NCI-H2081 treated with DMSO at 0.1 percent for 48 hours (cell line): ENCODE measurements at places on chromosomes 6 and 20.

GRCh38 chr6:77814119-77814518 is 161.3 kb downstream of the MEI4 start:
- DNase-seq, result no peak

DNA sequence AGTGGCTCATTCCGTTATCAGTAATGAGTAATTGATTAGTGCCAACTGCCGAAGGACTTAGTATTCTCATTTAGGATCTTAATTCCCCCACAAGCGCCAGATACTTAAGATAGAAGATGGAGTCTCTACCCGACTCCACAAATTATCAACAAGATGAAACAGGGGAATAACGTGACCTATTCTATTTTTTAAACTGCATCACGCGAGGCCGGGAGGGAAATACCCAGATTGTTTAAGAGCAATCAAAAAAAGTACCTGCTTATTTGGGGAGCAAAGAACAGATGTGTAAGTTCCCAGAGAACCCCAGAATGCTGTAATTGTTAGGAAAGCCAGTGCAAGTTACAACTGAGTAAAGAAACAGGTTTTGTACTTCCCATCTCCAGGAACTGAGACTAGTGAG is 1.1 kb upstream of the MAP3K5 start:
- DNase-seq, result no peak

GRCh38 chr6:94584211-94584610 is 993.1 kb upstream of the MANEA start:
- DNase-seq, result no peak

DNA sequence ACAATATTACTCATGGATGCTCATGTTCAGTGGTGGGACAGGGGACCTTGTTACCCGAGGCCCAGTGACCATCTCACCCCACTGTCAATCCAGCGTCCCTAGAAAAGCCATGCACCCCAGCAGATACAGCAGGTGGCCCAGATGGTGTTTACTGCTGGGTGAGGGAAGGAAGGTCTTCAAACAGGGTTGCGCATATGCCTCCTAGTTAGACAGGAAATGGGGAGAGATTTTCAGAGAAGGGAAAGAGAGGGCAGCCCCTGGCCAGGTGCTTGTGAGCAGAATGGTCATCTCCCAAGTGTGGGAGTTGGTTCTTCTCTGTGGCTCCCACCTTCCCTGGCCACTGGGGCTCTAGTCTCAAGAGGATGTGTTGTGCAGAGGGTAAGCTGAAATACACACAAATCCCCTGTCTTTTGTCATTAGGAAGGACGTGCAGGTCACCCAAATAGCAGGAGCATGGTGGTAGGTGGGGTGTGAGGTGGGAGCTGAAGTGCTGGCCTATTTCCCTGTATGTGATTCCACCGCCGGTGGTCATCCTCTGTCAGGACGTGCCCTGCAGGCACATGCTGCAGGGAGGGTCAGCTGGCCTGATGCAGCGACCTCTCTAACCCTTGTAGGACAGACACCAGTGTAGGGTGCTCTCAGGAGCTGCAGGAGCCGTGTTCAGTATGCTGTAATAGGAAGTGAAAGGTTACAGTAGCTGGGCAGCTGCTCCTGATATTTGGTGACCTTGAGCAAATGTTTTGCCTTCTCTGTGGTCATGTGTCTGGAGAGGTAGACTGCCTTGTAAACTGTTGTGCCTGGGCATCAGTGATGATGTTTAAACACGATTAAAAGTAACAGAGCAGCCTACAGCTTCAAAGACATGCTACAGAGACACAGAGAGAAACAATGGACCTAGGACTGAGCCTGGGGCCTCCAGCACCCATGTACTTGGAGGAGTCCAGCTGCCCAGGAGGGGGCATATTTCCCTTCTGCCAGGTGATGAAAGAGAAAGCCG is 3.2 kb upstream of the CST3 start:
- no peak for DNase-seq

GRCh38 chr20:23200914-23201313 is 114.8 kb upstream of the CD93 start:
- DNase-seq, result no peak

DNA sequence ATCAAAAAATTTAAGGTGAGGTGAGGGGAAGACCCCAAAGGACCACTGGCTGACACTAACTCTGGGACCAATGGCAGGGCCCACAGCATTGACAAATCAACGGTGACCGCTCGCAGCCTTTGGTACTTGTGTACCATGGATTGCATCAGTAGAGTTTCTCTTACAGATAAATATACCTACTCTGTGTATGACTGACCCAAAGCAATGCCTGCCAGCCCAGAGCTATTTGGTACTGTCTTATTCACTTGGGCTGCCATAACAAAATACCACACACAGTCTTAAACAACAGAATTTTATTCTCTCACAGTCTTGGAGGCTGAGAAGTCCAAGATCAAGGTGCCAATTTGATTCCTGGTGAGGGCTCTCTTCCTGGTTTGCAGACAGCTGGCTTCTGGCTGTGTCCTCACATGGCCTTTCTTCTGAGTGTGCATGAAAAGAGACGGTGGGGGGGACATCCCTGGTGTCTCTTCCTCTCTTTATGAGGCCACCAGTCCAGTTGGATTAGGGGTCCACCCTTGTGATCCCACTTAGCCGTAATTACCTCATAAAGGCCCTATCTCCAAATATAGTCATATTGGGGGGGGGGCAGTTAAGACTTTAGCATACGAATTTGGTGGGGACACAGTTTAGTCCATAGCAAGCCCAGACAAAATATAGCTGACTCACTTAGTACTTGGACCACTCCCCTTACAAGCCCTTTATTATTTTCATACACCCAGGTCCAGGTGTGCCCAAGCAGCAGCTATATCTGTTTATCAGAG is 336.3 kb downstream of the CD83 start:
- DNase-seq, result no peak

GRCh38 chr6:4603291-4603690 is 172.9 kb upstream of the CDYL start:
- DNase-seq, result no peak

- no peak for DNase-seq
Observed at GRCh38 chr6:161082215-161082614, 90.6 kb downstream of the MAP3K4 start.

GRCh38 chr6:137122612-137123011 is 50.8 kb downstream of the IL22RA2 start:
- DNase-seq, result no peak

DNA sequence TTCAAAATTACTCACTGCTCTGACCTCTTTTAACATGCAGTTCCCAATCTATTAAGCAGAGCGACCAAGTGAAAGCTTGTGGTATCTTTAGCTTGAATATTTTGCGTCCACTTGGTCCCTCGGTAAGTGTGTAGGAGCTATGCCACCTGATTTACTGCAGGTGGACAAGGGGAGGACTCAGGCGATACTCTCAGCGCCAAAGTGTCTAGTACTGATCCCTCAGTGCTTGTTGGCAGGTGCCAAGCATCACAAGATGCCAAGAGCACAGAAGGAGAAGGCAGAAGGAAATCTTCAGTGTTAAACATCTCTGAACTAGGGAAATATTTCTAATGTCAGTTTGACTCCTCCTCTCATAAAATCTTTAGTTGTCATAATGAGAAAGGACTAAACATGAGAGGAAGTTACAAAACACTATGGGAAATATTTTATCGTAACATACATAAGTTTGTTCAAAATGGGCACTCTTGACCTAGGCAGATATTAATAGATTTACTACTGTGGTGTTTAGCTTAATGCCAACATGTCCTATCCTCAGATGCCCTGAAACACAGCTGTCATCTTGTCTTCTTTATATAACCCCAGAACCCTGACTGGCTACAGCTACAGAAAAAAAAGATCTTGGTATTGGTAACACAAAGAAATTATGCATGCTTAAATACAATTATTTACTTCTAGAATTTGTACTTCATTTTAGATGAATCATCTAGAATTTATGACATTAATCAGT is 19.5 kb downstream of the NHLRC1 start:
- no peak for DNase-seq

GRCh38 chr6:165118736-165119135 is 190.7 kb downstream of the C6orf118 start:
- no peak for DNase-seq

- no peak for DNase-seq
Observed at GRCh38 chr6:8570256-8570920, 135.0 kb upstream of the SLC35B3 start.

GRCh38 chr6:169998457-169998856 is 247.0 kb downstream of the ERMARD start:
- no peak for DNase-seq

DNA sequence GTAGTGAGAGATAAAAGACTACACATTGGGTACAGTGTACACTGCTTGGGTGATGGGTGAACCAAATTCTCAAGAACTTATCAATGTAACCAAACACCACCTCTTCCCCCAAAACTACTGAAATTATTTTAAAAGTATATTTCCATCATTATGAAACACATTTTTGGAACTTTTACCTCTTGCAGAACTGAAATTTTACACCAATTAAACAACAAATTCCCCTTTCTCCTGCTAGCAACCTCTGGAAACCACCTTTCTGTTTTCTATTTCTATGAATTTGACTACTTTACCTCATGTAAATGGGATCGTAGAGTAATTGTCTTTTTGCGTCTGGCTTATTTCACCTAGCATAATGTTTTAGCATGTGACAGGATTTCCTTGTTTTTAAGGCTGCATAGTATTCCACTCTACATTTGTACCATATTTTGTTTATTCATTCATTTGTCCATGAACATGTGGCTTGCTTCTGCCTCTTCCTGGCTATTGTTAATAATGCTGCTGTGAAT is 149.9 kb upstream of the PHACTR1 start:
- DNase-seq, result no peak

- no peak for DNase-seq
Observed at GRCh38 chr6:121809211-121809610, 373.8 kb downstream of the GJA1 start.

GRCh38 chr20:60210779-60211617 is 252.8 kb downstream of the CDH26 start:
- DNase-seq, result no peak

GRCh38 chr20:9989066-9989724 is 45.6 kb upstream of the ANKEF1 start:
- DNase-seq, result no peak

GRCh38 chr20:23187751-23188150 is 101.6 kb upstream of the CD93 start:
- no peak for DNase-seq

DNA sequence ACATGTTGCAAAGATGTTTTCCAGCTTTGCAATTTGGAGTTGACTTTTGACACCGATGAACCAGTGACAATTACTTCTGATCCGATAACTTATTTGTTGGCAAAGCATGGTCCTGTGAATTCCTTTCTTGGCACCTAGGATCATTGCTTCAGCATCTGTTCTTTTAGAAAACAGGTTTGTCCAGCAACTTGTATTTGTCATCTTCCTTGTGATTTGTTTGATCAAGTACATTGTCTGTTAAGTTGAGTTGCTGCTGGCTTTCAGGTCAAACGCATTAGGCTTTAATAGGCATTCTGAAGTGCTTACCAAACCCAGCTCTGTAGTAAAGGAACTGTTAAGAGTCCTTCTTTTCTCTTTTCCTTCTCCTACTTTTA is 192.4 kb upstream of the ZNF217 start:
- DNase-seq, result no peak

GRCh38 chr6:40425192-40425919 is 161.8 kb downstream of the LRFN2 start:
- DNase-seq, result peak; percentile 10

- DNase-seq, result no peak
Observed at GRCh38 chr6:170459451-170459850, 93.7 kb downstream of the PSMB1 start.

DNA sequence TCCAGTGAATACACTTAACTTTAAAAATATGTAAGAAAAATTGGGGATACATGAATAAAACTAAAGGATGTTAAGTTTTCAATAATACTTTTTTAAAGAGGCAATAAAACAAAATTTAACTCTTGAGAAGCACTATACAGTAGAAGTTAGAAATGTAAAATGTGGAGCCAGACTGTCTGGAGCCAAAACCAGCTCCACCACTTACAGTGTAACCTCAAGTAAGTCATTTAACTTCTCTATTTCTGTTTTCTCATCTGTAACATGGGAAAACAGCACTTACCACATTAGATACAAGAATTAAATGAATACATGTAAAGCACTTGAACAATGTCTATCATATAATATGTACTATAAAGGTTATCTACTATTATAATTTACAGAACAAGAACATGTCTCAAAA is 6.7 kb downstream of the ATG5 start:
- no peak for DNase-seq

GRCh38 chr6:149464411-149464810 is 20.4 kb downstream of the ZC3H12D start:
- no peak for DNase-seq

GRCh38 chr6:36340618-36341454 is 4.1 kb upstream of the BNIP5 start:
- no peak for DNase-seq

- no peak for DNase-seq
Observed at GRCh38 chr20:17298171-17298570, 71.3 kb downstream of the PCSK2 start.

DNA sequence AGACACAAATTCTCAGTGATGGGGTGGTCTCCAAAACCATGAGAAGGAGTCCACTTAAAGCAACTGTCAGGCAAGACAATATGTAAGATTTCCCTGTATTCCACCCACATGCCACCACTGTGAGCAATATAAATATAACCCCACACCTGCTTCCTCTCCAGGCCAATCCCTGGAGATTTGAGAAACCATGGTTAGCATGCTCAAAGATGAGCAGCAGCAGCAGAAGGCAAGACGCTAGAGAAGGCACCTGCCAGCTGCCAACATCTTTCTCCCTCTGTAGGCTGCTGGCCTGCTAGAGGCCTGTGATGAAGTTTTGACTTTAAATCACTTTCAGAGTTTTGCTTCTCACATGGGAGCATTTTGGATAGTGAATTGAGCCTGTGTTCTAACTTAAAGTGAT is 7.9 kb upstream of the SOD2 start:
- no peak for DNase-seq

DNA sequence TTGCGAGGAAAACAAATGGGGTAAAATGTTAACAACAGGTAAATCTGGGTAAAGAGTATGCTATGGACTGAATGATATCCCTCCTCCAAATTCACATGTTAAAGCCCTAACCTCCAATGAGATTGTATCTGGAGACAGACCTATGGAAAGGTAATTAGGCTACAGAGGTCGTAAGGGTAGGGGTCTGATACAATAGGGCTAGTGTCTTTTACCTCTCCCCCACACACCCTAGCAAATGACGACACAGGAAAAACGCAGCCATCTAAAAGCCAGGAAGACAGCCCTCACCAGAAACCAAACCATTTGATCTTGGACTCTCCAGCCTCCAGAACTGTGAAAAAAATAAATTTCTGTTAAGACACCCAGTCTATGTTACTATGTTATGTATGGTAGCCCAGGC is 20.6 kb upstream of the FBXO9 start:
- no peak for DNase-seq

GRCh38 chr6:100260584-100260983 is 204.1 kb downstream of the SIM1 start:
- no peak for DNase-seq

- DNase-seq, result no peak
Observed at GRCh38 chr6:145893586-145893985, 70.6 kb downstream of the SHPRH start.

GRCh38 chr6:43219119-43219518 is 10.2 kb downstream of the DNPH1 start:
- DNase-seq, result no peak
